ENCODE measurements at places on chromosomes 6 and 20.

DNA sequence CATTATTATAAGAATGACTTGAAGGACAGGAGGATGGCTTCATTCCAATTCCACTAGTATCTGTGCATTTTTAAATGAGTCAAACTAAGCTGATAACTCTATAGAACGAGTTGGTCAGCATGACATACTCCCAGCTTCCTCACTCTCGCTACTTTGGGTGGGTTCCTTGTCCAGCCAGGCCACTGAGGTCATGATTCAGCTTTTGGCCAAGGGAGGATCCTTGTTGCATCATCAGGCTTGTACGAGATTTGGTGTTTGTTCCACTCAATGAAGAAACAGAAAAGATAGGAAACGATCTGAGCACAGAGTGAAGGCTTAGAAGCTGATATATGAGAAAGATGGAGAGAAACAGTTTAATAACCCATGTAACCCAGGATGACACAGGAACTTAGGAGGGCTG is 19.8 kb downstream of the NEDD9 start:
- DNase-seq, result no peak

- no peak for DNase-seq
Observed at GRCh38 chr6:3195695-3196497, 31.6 kb downstream of the TUBB2B start.

DNA sequence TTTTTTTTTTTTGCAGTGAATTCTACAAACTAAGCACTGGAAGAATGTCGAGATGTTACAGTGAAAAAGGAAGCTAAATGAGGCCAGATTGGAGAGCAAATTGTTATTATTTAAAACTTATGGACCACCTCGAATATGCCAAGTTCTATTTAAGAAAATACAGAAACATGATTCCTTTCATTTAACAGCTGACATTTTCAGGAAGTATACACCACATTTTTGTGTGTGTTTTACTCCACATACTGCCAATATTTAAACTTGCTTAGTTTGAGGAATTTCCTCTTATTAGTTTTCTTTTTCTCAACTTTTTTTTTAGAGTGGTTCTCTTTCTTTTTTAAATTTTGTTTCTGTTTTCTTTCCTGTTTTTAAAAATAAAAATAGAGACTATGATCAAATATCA is 37.0 kb upstream of the GCLC start:
- DNase-seq, result no peak

DNA sequence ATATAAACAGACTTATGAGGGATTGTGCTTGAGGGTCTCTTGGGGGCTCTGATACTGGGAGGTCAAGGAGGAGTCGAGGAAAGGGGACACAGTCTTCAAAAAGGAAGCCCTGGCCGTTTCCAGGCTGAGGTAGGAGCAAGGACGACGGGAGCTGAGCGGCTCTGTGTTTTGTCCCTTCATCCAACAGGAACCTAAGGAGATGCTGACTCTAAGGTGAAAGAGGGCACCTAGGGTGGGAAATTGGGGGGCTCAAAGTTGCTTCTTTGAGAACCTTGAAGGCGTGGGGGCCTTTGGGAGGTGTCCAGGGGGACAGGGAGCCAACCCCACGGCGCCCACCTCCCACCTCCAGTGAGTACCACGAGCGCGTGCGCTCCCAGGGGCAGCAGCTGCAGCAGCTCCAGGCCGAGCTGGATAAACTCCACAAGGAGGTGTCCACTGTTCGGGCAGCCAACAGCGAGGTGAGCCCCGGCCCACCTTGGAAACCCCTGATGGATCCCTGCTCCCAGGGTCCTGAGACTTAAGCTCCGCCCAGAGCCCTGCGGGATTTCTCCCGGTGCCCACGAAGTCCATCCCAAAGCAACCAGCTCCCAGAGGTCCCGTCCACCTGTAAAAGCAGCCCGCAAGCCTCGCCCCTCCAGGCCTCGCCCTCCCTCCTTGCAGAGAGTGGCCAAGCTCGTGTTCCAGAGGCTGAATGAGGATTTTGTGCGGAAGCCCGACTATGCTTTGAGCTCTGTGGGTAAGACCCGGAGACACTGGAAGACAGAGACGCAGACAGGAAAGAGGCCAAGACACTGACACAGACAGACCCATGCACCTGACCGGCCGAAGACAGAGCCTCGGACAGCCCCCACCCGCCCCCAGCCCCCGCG is 2.9 kb downstream of the SPAG4 start:
- no peak for DNase-seq

Data from T-helper 1 cell (primary cell).